ENCODE measurements at places on chromosomes 13 and 19.

DNA sequence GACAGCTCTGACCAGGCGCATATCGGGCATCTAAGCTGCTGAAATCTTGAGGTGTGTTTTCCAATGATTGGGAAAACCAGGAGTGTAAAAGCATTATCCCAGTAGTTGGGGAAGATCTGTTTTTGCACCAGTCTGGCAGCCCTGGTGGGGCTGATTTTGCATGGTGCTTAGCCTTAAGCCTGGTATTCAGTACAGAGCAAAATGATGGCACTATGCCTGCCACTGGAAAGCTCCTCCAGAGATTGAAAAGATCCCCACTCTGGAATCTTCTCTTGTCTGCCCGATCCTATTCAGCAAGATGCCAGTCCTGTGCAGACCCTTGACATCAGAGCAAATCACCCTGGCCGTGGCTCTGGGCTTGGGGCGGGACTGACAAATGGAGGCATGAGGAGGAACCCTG is 44.7 kb upstream of the SIAH3 start:
- DNase-seq, result no peak

- no peak for DNase-seq
These were observed 104.2 kb downstream of the ITGBL1 start for GRCh38 chr13:101556676-101557123.

DNA sequence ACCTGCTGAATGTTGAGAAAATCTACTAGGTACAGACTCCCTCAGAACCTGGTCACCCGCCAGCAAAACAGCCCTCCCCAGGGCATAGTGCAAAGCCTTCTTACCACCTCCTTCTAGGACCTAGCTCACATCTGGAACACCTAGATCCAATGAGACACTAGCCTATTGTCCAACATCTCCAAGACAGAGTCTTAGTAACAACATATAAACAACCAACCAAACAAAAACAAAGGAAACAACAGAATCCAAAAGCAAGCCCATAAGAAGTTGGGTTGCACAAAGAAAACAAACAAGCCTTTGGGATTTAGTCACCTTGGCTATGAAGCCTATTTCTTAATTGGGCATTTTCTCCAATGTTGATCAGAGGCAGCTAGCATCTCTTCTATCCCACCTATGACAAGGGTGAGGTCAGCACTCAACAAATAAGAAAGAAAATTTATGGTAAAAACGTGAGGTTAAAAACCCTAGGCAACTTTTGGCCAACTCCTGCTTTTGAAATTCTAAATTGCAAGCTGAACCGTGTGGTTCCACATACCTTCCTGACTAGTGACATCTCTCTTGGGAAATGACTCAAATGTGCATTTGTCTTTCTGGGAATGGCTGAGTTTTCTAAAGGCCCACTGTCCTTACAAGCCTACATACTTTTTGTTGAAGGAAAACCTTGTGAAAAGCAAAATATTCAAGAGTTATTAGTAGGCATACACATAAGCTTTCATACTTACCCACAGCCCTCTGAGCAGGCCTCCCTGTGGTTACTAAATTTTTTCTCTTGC is 66.7 kb downstream of the FAM216B start:
- DNase-seq, result no peak

GRCh38 chr13:78198821-78199220 is 280.2 kb upstream of the EDNRB start:
- DNase-seq, result no peak

GRCh38 chr13:112207129-112207528 is 140.2 kb downstream of the SOX1 start:
- DNase-seq, result no peak

- DNase-seq, result no peak
These were observed 353.2 kb downstream of the SPRY2 start for GRCh38 chr13:79987761-79988160.

- no peak for DNase-seq
These were observed 96.7 kb downstream of the RNASEH2B start for GRCh38 chr13:51006067-51006845.

GRCh38 chr13:47175172-47175866 is 278.5 kb upstream of the HTR2A start:
- no peak for DNase-seq

DNA sequence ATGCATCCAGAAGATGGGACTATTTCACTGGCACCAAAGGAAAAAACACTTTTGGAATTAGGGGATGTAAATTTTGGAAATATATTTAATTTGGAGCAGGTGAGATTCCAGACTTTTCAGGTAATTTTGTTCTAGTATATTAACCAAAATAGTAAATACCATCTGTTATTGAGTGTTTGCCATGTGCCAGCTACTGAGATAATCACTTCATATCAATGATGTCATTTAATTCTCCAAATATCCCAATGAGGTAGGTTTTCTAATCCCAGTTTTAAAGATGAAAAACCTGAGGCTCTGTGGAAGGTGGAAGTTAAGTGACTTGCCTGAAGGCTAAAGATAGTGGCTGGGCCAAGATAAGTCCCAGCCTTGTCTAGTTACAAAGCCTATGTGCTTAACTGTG is 95.2 kb downstream of the TDRD3 start:
- no peak for DNase-seq

- no peak for DNase-seq
These were observed 870.8 kb upstream of the SPRY2 start for GRCh38 chr13:81211713-81212112.

DNA sequence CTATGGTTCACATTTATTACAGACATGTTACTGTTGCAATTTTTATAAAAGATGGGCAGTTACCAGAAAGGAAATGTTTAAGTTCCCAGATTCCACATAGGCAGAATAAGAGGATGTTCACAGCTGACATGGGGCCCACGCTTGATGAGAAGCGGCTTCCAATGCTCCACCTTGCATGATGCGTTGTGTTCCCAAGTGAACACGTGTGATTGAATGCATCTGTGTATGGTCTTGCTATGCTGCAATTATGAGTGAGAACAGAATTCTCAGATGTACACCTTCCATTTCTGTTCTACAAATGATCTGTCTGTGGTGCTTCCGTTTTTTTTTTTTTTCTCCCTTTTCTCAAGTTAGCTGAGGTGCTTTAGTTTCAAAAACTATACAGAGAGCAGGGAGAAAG is 15.5 kb downstream of the UPF3A start:
- no peak for DNase-seq

- no peak for DNase-seq
These were observed 31.2 kb upstream of the FXYD3 start for GRCh38 chr19:35084509-35084762.

- DNase-seq, result no peak
These were observed 303.4 kb downstream of the GPC6 start for GRCh38 chr13:93529961-93530360.

- DNase-seq, result no peak
These were observed 272.6 kb downstream of the DNAJC15 start for GRCh38 chr13:43295825-43296564.

DNA sequence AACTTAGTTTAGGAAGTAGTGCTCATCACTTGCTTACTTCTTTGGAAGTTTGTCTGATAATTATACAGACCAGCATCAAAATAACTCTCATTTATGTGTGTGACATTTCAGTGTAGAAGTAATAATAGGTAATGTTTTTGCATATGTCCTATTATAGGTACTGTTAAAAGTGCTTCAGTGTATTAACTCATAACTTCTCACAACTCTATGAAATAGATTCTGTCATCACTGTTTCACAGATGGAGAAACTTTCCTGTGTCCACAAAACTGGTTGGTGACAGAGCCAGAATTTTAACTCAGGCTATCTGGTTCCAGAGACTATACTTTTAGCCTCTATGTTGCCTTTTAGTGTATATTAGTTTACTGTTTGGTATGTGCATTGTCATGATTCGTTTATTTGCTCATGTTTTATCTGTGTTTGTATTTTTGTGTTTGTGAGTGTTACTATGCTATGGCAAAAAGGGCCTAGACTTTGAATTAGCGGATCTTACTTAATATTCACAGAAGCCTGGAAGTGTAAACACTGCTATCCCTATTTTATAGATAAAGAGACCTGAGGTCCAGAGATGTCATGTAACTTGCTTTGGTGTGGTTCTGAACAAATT is 12.7 kb downstream of the LPAR6 start:
- DNase-seq, result no peak

DNA sequence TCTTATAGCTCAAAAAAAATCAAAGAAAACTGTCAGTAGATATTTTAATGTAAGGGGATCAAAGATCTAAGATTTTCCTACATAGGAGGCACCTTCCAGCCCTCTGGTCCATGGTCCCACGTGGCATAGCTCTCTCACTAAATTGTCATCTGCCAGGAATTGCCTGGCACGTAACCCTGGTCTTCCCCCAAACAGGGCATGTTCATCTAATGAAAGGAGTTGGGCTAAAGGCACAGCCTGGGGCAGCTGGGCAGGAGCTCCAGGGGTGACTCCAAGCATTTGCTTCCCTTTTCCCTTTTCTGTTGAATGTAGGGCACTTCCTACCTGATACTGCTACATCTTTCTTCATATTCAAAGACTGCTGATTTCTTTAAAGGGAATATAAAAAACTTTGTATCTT is 148.7 kb downstream of the COL4A1 start:
- DNase-seq, result no peak

- DNase-seq, result no peak
These were observed 4.9 kb downstream of the ACTMAP start for GRCh38 chr19:40745402-40745780.

DNA sequence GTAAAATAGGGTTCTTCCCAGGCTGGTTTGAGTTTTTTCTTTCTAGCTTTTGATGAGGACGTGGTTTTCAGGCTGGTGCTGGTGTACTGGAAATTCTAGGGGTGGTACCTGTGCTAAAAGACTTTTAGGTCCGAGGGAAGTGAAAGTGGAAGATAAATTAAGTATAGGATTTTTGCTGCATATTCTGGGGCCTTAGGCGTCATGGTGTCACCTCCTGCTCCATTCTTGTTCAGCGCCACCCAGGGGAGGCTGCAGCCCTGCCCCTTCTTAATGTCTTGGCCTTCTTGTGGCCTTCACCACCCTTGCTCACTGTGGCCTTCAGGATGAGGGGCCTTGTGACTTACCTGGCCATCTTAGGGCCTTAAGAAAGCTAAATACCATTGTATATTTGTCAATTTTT is 12.4 kb downstream of the ZNF552 start:
- DNase-seq, result no peak

- DNase-seq, result no peak
These were observed 1265.5 kb downstream of the PCDH9 start for GRCh38 chr13:65964672-65965071.

GRCh38 chr13:25109341-25109740 is 13.4 kb downstream of the PABPC3 start:
- no peak for DNase-seq

DNA sequence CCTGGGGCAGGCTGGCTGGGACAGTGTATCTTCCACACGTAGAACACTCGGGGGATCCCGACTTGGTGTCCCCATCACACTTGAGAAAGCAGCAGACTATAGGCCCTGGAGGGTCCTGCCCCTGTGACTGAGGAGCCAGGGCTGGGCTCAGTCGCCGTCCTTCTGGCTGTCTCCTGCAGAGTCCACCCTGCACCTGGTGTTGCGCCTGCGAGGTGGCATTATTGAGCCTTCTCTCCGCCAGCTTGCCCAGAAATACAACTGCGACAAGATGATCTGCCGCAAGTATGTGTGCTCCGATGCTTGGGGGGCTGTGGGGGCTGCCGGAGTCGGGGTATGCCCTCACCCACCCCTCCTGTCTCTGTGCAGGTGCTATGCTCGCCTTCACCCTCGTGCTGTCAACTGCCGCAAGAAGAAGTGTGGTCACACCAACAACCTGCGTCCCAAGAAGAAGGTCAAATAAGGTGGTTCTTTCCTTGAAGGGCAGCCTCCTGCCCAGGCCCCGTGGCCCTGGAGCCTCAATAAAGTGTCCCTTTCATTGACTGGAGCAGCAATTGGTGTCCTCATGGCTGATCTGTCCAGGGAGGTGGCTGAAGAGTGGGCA is 3.1 kb downstream of the UBA52 start:
- no peak for DNase-seq

DNA sequence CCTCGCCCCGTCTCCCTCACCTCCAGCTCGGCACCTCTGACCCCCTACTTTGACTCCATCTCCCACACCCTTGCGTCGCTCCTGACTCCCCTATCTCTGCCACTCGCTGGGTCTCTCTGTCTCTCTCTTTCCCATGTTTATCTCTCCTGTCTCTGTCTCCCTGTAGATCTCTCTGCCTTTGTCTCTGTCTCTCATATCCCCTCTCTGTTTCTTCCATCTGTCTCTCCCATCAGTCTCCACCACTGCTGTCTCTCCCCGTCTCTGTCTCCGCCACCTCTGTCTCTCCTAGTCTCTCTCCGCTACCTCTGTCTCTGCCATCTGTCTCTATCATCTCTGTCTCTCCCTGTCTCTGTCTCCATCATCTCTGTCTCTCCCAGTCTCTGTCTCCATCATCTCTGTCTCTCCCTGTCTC is 12.4 kb upstream of the BBC3 start:
- peak; percentile 31 for DNase-seq

GRCh38 chr13:33153421-33154404 is 131.8 kb downstream of the STARD13 start:
- DNase-seq, result no peak

- no peak for DNase-seq
These were observed 19.7 kb downstream of the LYL1 start for GRCh38 chr19:13083008-13083404.

GRCh38 chr19:17455308-17456123 is 5.2 kb downstream of the NXNL1 start:
- no peak for DNase-seq

- no peak for DNase-seq
These were observed 2.8 kb upstream of the IFNL2 start for GRCh38 chr19:39265321-39265916.

DNA sequence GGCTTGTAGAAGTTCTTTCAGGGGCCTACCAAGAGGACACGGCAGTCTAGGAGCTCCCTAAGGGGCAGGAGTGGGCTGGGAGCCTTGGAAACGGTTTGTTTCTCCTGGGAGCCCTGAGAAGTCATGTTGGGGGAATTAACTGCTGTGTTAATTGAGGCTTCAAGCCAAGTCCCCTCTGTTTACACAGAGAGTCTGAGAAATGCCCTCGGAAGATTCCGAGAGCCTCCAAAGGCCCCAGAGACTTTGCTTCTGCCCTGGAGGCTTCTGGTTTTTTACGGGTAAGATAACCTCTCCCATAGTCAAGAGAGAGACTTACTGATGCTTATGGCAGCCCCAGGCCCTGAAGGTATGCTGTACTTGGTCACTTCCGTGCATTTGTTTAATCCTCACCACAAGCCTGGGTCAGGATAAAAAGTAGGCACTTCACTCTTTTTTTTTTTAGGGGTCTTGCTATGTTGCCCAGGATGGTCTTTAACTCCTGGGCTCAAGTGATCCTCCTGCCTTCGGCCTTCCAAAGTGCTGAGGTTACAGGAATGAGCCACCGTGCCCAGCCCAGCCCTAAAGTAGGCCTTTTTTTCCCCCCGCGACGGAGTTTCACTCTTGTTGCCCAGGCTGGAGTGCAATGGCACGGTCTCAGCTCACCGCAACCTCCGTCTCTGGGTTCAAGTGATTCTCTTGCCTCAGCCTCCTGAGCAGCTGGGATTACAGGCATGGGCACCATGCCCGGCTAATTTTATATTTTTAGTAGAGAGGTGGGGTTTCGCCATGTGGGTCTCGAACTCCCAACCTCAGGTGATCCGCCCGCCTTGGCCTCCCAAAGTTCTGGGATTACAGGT is 15.2 kb downstream of the IER2 start:
- DNase-seq, result no peak

- DNase-seq, result no peak
These were observed at the start of gene CDC34 for GRCh38 chr19:531753-532560. CDC34 (plus strand) TSS chr19:531760; CDS start chr19:531932, 172 bp downstream.

Measured in CD4-positive, alpha-beta T cell treated with Interleukin-4 for 1 hour (primary cell).